ENCODE measurements at places on chromosomes 6 and 20.

- no peak for DNase-seq
These were observed 431.9 kb downstream of the PKHD1 start for GRCh38 chr6:51655517-51655916.

- no peak for DNase-seq
These were observed 205.3 kb downstream of the TBXT start for GRCh38 chr6:165962366-165962765.

DNA sequence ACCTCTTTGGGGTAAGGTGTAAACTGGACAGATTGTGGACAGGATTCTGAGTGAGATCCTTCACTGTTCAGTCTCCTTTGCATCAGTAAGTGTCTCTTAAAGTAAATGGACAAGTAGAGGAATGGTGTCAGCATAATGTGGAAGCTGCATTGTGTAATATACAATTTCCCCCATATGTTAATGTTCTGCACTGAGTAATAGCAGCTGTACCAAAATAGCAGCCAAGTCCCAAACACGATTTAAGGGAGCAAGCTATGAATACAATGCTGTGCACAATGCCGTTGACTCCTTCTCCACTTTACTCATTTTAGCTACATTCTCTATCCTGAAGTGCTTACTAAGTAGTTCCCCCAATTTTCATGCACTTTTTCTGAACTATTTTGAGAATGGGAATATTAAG lies 21.1 kb upstream of the TRIM26 start:
- DNase-seq = peak; percentile 52

GRCh38 chr6:10862361-10862760 lies 19.5 kb downstream of the GCM2 start:
- no peak for DNase-seq

GRCh38 chr6:43436577-43437282 lies 9.4 kb downstream of the ABCC10 start:
- DNase-seq = peak; percentile 83

Measured in GM23248 (cell line).